MCF 10A (cell line): ENCODE measurements at places on chromosomes 16 and 17. TPM values are rescaled to one million over a fixed set of nuclear protein-coding genes. Genes with fewer than 3 reads are reported as not detected.

Gene RPS6KB1
- total RNA-seq = 37.4 and 48.4 TPM in 2 replicates

Gene RPH3AL
- total RNA-seq = 0.89 and 1.6 TPM in 2 replicates

Gene ARL16
- total RNA-seq = 34.8 and 38.6 TPM in 2 replicates

Gene AXIN2
- total RNA-seq = 0.16 and 0.52 TPM in 2 replicates

Gene TBC1D3H
- not detected in 2 replicates for total RNA-seq

Gene CALB2
- total RNA-seq = 0.23 TPM in 1 of 2 replicates, not detected in the other

Gene CNTNAP4
- not detected in 2 replicates for total RNA-seq

Gene COG8
- total RNA-seq = 29.3 and 33.3 TPM in 2 replicates

Gene CD19
- total RNA-seq = not detected in 2 replicates

Gene VMO1
- 0.77 and 1.1 TPM in 2 replicates for total RNA-seq

Gene ENPP7
- total RNA-seq = not detected in 2 replicates

Gene HS3ST3A1
- total RNA-seq = 7.3 and 10.4 TPM in 2 replicates
